ENCODE measurements at places on chromosomes 13 and 19. TPM values are rescaled to one million over a fixed set of nuclear protein-coding genes. Genes with fewer than 3 reads are reported as not detected.
A peak's percentile ranks its signal among the peaks of the same experiment; 100 is the strongest.

DNA sequence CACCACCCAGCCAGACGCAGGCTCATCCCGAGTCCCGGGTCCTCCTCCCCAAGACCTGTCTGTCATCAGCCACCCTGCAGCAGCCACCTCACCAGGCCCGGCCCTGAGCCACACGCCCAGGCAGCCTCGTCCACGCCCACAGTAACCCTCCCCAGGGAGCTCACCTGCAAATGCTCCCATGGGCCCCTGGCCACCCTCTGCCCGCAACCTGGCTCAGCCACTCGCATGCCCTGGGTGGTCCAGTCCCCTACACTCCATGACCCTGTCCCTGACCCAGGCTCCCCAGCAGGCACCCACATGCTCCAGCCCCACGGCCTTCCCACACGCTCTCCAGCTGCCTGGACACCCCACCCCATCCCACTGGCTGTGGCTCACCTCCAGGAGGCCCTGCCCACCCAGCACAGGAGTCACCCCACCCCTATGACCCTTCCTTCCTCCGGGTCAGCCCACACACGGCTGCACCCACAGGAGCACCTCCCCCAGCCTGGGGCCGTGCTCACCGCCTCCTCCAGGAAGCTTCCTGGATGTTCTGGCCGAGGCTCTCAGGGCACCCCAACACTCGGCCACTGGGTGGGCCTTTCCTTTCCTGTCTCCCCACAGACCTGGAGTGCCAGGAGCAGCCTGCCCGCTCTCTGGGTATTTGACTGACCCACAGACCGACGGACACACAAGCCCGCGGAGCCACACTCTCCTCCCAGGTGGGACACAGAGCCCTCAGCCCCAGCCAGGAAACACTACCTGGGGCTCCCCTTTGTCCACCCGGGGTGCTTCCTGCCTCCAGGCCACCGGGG lies 3.6 kb downstream of the TMEM259 start:
- DNase-seq: no peak

- DNase-seq: no peak
Observed at GRCh38 chr13:111623208-111623607, 302.8 kb downstream of the TEX29 start.

DNA sequence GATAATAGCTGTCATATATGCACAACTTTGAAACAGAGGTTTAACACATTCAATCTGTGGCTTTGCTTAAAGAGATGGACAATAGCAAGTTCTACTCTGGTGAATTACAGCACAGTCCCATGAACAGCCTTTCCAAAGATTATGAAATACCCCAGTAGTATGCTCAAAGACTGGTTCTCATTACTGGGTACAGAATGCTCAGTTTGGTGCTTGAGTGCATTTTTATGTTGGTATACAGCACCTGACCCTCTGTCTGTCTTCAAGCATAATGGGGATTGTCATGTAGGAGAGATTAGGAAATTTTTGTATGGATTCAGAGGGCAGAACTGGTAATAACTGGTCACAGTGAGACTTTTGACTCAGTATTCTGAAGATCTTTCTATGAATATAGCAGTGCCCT lies 7.6 kb downstream of the LMO7 start:
- no peak for DNase-seq

- DNase-seq: no peak
Observed at GRCh38 chr13:25762281-25762680, 289.5 kb downstream of the SHISA2 start.

GRCh38 chr13:30108913-30109237 lies 198.5 kb downstream of the KATNAL1 start:
- DNase-seq: no peak

GRCh38 chr19:16261584-16262368 lies 62.9 kb upstream of the KLF2 start:
- no peak for DNase-seq

DNA sequence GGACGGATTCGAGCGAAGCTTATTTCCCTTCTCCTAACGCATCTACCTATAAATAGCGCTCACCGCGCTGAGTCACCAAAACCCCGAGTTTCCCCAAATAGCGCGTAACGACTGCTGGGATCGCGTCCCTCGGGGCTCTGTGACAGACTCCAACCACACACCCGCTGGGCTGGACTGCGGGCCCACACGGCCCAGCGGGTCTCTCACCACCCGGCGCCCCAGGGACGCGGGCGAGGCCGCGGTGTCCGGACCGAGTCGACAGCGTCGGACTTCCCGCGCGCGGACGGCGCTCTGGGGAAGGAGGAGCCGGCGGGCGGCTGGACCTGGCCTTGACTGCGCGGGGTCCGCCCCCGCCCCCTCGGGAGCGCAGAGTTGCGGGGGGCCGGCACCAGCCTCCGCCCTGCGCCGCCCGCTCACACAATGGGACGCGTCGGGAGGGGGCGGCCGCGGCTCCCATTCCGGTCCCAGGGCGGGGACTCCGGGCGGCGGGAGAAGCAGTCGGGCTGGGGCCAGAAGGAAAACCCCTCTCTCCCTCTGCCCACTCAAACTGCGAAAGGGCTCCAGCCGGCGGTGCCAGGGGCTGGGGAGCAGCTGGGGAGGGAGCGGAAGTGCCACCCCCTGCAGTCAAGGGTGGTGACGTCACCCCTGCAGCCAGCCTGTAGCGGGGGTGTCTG lies 108.8 kb downstream of the KCNRG start:
- DNase-seq: no peak

GRCh38 chr19:50897191-50897607 lies 14.0 kb downstream of the KLK4 start:
- DNase-seq: no peak

- no peak for DNase-seq
Observed at GRCh38 chr19:47082493-47082892, 31.1 kb downstream of the ZC3H4 start.

GRCh38 chr19:55082020-55082851 lies 6.6 kb downstream of the EPS8L1 start:
- DNase-seq: no peak

DNA sequence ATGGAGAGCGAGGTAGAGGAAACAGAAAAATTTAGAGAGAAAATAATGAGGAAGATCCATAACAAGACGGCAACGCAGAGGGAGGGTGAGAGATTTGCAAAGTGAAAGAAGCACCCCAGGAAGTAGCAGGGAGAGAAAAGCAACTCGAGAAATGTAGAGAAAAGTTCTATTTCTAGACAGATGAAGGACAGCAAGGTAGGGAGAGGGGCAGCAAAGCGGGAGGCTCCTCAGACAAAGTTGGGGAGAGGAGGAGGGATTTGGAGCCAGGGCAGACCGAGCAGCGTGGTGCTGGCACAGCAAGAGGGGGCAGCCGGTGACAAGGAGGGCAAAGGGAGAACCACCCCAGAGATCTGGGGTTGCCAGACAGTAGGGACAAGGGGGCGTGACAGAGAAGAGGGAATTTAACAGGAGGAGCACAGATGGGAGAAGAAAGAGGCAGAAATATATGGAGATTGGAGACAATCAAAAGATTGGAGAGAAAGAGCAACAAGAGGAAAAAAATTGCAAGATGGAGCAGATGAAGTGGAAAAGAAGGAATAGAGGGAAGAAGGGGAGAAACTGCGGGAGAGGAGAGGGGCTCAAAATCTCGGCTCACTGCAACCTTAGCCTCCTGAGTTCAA lies 989 bp downstream of the ZNF766 start:
- no peak for DNase-seq

GRCh38 chr13:67228031-67228430 lies 2.1 kb downstream of the PCDH9 start:
- peak; percentile 26 for DNase-seq

GRCh38 chr19:9863759-9864158 lies 28.6 kb downstream of the PIN1 start:
- no peak for DNase-seq

DNA sequence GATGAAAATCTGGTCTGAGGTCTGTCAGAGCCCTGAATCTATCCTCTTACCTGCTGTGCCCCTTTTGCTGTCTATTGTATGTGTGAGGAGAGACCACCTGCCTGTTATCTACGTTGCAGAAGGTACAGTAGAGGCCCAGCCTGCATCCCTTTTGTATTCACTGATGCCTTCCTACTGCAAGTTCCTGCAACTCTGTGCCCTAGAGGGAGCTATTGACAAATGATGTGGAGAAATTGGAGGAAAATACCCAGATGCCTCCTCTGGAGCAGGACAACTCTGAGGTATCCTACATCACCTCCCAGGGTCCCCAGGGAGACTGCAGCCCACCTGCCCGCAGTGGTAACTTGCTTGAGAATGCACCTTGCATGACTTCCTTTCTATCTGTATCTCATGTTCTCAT lies 33.7 kb downstream of the SIAH3 start:
- DNase-seq: no peak

DNA sequence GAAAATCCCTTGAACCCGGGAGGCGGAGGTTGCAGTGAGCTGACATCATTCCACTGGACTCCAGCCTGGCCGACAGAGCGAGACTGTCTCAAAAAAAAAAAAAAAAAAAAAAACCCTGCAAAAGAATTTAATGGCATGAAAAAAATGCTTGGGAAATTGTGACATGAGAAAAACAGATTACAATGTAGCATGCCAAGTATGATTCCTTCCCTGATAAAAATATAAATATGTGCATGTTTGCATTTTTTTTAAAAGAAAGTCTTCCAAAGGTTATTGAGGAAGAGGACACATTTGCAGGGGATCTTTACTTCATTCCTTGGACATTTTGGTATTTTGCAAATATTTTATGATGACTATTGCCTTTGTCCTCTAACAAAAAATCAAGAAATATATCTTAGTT lies 14.5 kb upstream of the ZBTB32 start:
- no peak for DNase-seq

GRCh38 chr19:30090476-30090875 lies 148.4 kb downstream of the URI1 start:
- no peak for DNase-seq

GRCh38 chr19:1491849-1492170 lies 829 bp downstream of the REEP6 start:
- no peak for DNase-seq

GRCh38 chr13:77820431-77821149 lies 98.0 kb downstream of the EDNRB start:
- no peak for DNase-seq

GRCh38 chr19:32471095-32471494 lies 65.5 kb downstream of the DPY19L3 start:
- DNase-seq: no peak

- DNase-seq: no peak
Observed at GRCh38 chr13:19665427-19665859, 32.0 kb downstream of the MPHOSPH8 start.

GRCh38 chr13:46015366-46015765 lies 37.2 kb downstream of the ZC3H13 start:
- DNase-seq: no peak

DNA sequence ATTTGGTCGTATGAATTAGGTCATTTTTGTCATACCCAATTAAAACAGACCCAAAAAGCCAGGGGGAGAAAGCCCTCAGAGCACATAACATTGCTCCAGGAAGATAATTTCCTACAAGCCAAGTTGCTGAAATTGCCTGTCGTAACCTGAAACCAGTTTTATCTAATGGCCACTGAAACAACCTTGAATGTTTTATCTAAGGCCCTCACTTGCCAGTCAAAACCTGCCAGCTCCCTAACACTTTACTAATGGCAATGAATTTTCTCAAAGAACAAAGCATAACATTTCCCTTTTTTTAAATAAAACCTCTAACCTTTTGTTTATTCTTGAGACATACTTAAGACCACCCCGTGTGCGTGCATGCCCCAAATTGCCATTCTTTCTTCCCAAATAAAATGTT lies 496.2 kb upstream of the KLHL1 start:
- DNase-seq: peak; percentile 25

- no peak for DNase-seq
Observed at GRCh38 chr13:27023385-27024073, 148.1 kb downstream of the USP12 start.

GRCh38 chr19:47429140-47429793 lies 9.9 kb upstream of the MEIS3 start:
- DNase-seq: no peak

DNA sequence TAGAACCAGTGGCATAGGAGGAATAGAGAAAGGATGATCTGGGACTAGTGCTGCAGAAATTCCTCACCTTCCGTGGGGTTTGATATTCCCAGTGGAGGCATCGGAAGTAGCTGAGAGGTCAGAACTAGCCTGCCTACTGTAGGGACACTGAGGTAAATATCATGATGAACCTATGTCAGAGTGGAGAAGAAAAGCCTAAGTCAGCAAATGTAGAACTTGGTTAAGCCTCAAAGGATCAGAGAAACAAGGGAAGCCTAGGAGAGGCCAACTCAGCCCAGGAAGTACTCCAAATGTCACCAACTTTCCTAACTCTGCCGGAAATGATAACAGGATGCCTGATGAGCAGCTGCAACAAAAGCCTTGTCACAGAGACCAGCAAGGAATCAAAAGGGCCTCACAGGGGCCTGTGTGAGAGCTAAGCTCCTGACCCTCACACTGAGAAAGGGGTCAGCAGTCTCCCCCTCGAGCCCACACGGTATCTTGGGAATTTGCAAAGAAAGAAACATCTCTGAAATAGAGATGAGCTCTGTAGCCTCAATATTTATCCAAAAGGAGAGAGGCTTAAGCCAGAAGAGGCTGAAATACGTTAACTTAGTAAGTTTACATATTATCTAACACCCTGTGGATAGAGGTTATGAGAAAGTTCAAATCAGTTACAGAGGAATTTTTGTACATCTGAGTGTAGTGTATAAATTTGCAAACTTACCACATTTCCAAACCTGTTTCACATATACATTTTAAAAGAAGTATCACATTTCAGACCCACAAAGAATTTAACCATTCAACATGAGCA lies 1064.3 kb downstream of the DIAPH3 start:
- DNase-seq: no peak

- no peak for DNase-seq
Observed at GRCh38 chr13:18953139-18953930, 228.3 kb downstream of the TUBA3C start.

- no peak for DNase-seq
Observed at GRCh38 chr19:17125062-17125727, 49.6 kb downstream of the MYO9B start.

- DNase-seq: no peak
Observed at GRCh38 chr13:19607523-19608078, 25.9 kb upstream of the MPHOSPH8 start.

DNA sequence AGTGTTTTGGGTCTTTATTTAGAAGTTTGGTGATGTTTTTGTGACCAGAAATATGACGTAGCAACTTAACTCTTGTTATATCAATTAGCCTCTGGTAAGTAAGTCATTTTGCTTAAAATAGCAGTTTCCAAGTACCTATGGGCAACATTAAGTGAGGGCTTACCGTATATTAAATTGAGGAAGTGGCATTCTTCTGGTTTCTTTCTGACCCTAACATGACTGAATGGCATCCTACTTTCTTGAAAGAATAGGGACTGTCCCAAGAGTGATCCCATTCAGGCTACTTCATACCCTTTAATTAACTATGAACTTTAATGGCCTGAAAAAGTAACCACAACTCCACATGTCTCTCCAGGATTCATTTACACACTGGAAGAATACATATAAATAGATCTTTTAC lies 106.6 kb downstream of the MZT1 start:
- no peak for DNase-seq

- peak; percentile 79 for DNase-seq
Observed at GRCh38 chr13:27792393-27793218, at the start of gene GSX1. TSS of gene GSX1 (plus strand) at chr13:27792483. CDS start at chr13:27792691, 208 bp downstream.

The CRB3 gene
- not detected for total RNA-seq

The CABP5 gene
- not detected for total RNA-seq

The PLVAP gene
- total RNA-seq: 29.0 TPM

The ZNF439 gene
- 3.4 TPM for total RNA-seq

The PSG2 gene
- not detected for total RNA-seq

The PTPRH gene
- 0.87 TPM for total RNA-seq

The SMAD9 gene
- total RNA-seq: 1.9 TPM

The DNAAF3 gene
- total RNA-seq: 0.73 TPM

The SLC1A6 gene
- not detected for total RNA-seq

The FUT2 gene
- total RNA-seq: not detected

The CYP2A7 gene
- total RNA-seq: not detected

The PINLYP gene
- total RNA-seq: 2.2 TPM

The MYH14 gene
- total RNA-seq: 99.3 TPM

The FLT3 gene
- total RNA-seq: not detected

The JSRP1 gene
- total RNA-seq: not detected

All from Right ventricle myocardium inferior (tissue), 1 donor.